Fibroblast of skin of back (primary cell): ENCODE measurements at places on chromosomes 3 and 15.

GRCh38 chr15:68797191-68797590 lies 23.5 kb downstream of the ANP32A start:
- no peak for DNase-seq

DNA sequence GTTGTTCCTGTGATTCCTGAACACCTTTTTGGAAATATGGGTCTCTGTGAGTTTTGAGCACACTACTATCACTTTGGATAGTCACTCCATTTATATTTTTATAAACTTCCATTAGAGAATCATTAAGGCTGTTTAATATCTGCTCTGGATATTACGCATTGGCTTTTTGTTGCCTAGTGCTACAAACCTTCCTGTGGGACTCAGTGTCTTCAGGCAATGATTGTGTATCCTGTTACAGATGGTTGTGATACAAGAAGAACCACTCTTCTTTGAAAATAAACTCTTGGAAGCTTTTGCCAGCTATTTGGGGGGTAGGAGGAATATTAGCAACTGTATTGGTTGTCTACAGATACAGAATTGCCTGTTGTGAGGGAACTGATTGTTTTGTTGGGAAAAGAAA lies 15.6 kb downstream of the GCSAM start:
- DNase-seq: no peak

DNA sequence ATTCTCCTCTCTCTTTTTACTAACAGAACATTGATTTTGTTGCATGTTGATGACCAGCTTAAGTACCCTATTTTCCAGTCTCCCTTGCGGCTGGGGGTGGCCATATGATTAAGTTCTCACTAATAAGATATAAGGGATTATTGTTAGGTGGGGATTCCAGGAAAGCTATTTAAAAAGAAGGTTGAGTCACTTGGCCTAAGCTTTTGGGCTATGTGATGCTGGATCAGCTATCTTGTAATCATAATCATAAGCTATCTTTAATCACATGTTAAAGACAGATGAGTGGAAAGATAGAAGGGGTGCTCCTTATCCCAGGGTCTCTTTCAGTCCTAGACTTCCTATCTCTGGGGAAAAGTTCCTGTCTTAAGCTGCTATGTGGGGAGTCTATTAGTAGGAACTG lies 59.9 kb downstream of the CGNL1 start:
- no peak for DNase-seq

DNA sequence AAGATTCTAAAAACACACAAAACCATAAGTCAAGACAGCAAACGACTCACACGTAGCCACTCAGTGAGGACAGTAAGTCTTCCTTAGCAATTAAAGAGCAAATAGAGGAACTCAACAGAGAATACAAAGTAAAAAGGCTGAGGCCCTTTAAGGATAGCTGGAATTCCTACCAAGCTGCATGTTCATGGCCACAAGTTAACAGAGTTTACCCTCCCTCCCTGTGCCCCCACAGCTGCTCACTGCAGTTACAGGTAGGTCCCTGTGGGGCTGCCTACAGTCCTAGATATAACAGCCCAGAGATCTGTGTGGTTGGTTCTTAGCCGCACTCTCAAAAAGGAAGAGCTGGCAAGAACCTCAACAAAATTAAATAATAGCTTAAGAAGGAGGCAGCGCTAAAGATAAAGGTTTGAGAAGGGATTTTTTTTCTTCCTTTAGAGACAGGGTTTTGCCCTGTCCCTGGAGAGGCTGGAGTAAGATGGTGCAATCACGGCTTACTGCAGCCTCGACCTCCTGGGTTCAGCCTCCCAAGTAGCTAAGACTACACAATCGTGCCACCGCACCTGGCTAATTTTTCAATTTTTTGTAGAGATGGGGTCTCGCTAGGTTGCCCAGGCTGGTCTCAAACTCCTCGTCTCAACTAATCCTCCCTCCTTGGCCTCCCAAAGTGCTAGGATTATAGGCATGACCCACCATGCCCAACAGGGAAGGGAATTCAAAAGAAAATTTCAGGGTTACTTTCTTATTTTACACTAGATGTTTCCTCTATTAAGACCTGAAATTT lies 19.3 kb downstream of the SFMBT1 start:
- no peak for DNase-seq

- no peak for DNase-seq
Measured at GRCh38 chr3:9194509-9195184, 54.8 kb downstream of the SRGAP3 start.

- peak; percentile 82 for DNase-seq
Measured at GRCh38 chr3:69665026-69665737, 74.1 kb upstream of the MITF start.
